ENCODE measurements at places on chromosomes 11 and 22. TPM values are rescaled to one million over a fixed set of nuclear protein-coding genes. Genes with fewer than 3 reads are reported as not detected.

DNA sequence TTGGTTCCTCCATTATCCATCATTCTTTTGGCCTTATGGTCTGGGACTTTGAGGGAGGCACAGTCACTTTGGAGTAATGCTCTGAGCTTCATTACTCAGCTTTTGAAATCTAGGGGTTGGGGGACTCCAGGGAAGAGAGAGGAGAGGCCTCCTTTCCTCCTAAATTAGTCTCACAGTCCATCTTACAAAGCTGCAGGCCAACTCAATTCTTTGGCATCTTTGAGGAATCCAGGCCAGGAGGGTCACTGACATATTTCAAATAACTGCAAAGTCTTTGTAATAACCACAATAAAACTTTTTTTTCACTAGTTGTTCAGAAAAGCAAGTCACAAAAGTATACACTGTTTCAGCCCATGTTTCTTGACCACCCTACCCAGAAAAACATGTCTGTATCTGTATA lies 73.3 kb upstream of the FAR1 start:
- no peak for DNase-seq

GRCh38 chr11:60765355-60765754 lies 8.7 kb downstream of the MS4A15 start:
- DNase-seq = no peak

DNA sequence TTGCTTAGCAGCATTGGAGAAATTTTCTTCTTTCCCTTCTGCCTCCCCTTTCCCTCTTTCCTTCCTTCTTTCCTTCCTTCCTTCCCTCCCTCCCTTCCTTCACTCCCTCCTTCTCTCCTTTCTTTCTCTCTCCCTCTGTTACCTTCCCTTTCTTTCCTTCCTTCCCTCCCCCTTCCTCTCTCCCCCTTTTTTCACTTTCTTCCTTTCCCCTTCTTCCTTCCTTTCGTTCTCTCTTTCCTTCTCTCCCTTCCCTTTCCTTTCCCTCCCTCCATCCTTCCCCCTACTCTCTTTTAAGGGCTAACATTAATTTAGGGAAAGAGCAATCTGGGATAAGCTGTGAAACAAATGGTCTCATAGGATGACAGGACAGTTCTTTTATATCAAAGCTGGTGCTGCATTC lies 34.1 kb downstream of the SLC5A1 start:
- no peak for DNase-seq

DNA sequence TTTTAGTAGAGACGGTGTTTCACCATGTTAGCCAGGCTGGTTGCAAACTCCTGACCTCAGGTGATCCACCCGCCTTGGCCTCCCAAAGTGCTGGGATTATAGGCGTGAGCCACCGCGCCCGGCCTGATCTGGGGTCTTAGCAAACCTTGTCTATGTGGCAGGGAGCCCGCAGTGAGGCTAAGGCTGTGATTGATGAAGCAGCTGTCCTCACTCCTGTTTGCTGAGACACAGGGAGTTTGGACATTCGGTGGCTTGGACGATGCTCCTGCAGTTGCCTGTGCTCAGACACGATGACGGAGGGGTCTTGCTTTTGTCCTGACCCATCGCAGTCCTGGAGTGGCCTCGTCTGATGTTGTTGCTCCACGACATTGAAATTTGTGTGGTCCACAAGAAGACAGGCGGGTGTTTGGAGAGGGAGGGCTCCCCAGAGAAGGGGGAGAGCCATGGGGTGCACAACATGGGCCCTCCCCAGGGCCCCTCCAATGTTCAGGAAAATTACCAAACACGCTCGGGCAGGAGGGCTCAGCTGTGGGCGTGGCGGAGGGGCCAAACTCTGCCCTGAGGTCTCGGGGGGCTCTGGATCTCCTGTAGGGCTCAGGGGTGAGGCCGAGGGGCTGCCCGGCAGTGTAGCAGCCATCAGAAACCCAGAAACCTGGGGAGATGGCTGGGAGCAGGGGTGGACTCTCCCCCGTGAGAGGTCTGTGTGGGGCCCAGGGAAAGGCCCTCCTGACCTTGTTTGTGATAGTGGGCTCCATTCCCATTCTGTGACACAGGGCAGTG lies 41.8 kb upstream of the PRR5 start:
- DNase-seq = no peak

GRCh38 chr11:70108250-70108649 lies 30.1 kb downstream of the ANO1 start:
- peak; percentile 65 for DNase-seq

- DNase-seq = peak; percentile 73
Observed at GRCh38 chr22:42353883-42354727, 78.1 kb downstream of the NFAM1 start.

DNA sequence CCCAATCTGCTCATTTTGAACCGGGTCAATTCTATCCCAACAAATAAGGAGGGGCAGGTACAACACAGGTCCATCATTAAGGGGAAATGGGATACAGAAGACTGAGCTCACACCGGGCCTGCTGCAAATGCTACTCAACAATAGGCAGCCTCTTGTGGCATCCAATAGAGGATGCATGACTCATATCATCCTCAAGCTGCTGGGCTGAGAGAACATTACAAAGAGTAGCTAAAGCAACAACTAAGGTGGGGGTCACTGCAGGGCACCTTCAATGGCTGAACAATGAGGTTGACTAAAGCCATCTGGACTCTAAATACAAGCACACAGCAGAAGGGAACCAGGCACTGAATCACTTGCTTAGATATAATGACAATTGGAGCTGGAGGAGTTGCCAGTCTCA lies 130.1 kb upstream of the SYN3 start:
- DNase-seq = peak; percentile 60

GRCh38 chr11:57511741-57512430 lies 3.6 kb downstream of the SLC43A1 start:
- no peak for DNase-seq

DNA sequence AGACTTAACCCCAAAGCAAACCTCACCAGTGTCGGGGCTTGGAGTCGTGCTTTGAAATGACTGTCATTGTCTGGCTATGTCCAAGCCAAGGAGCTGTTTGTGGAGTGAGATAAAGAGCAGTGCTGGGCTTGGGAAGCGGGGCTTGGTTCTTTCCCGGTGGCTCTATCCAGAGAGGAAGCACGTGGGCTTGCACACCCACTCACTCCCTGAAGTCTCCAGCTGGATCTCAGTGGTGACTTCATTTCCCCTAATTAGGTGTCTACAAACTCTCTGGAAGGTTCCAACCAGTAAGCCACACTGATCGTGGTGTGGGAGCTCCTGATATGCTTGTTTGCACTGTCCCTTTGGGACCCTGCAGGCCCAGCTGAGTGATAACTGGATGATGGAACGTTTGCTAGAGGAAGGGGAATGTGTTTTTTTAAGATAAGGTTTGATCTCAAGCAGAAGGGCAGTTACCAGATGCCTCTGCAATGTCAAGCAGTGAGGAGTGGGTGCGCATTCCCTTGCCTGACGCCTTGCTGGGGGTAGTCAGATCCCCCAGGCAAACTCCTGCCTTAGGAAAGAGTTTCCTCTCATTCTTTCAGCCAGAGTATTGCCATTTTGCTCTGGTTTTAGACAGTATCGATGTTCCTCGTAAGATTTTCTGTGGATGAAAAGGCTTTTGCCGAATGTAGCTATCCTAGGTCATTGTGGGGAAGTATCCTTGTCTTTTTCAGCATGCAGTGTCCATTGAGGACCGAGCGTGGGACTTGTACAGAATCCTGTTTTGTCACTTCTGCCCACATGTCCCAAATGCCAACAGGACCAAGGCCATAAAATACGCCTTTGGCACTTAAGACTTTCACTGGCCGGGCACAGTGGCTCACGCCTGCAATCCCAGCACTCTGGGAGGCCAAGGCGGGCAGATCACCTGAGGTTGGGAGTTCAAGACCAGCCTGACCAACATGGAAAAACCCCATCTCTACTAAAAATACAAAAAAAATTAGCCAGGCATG lies 90.9 kb downstream of the MICAL2 start:
- peak; percentile 97 for DNase-seq

DNA sequence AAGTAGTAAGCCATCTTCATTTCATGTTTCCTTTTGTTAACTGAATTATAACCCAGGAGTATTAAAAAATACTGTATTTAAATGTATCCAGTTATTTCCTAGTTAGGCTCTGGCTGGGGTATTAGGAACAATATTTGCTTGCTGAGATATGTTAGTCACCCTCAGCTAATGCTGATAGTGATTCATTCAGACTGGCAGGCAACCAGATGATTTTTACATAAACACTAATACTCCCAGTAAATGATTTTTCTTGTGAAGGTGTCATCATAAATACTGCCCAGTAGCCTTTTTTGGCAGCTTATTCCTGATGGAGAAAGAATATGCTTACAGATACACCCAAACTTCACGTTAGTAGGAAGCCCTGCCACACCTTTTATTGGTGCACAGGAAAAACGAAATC lies 8.1 kb downstream of the YWHAH start:
- DNase-seq = peak; percentile 54

GRCh38 chr11:3155691-3156258 lies 9.3 kb downstream of the OSBPL5 start:
- DNase-seq = no peak

DNA sequence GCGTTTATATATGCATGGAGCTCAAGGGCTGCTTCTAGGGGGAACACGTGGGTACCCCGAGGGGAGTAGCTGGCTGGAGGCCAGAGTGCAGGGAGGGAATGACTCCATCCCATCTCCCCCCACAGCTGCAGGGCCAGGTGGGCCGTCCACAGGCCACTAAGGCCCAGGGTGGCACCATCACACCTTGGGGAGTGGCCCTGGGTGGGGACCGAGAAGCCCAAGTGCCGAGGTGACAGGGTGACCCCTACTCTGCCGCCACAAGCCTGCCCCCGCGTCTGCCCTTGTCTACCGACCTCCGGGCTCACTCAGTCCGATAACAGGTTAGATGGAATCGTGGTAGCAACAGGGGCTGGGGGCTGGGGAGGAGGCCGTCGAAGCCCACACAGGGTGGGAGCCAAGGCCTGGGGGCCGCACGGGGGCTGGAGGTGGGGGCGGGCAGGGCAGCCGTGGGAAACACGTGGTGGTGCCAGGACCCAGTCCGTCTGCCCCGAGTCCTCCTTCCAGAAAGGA lies 125.7 kb downstream of the KCNQ1OT1 start:
- no peak for DNase-seq

- peak; percentile 96 for DNase-seq
Observed at GRCh38 chr11:57322256-57323166, 2.2 kb downstream of the TNKS1BP1 start.

DNA sequence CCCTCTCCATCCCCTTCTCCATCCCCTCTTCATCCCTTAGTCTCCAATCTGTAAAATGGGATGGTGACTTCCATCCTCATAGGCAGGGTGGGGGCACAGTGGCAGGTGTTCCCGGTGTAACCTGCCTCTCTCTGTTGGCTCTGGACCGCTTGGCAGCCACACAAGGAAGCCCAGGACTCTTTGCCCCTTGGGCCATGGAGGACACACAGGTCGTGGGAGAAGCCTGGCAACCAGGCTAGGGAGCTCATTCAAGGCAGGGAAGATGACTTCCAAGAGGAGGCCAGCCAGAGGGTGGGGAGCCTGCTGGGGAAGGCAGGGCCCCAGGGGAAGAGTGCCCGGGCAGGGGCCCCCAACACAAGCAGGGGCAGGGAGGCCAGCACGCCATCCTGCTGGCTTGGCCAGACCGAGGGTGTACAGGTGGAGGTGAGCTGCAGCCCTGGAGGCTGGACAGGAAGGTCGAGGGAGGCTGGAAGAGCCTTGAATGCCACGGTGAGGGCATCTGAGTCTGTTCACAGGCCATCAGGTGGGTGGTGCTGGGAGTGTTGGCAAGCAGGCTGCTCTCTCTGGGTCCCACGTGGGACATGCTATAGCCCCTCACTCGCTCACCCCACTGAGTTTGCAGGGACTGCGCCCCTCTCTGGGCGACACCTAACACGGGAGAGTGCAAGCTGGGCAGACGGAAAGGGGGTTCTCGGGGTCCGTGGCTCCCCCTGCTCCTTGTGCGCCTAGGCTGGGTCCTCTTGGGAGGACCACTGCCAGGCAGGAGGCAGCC lies 15.5 kb upstream of the CTSD start:
- DNase-seq = no peak

- DNase-seq = no peak
Observed at GRCh38 chr11:77069969-77070582, 3.3 kb downstream of the CAPN5 start.

GRCh38 chr11:33445761-33446161 lies 188.6 kb downstream of the HIPK3 start:
- DNase-seq = peak; percentile 29

- DNase-seq = no peak
Observed at GRCh38 chr11:3121931-3122774, 43.0 kb downstream of the OSBPL5 start.

DNA sequence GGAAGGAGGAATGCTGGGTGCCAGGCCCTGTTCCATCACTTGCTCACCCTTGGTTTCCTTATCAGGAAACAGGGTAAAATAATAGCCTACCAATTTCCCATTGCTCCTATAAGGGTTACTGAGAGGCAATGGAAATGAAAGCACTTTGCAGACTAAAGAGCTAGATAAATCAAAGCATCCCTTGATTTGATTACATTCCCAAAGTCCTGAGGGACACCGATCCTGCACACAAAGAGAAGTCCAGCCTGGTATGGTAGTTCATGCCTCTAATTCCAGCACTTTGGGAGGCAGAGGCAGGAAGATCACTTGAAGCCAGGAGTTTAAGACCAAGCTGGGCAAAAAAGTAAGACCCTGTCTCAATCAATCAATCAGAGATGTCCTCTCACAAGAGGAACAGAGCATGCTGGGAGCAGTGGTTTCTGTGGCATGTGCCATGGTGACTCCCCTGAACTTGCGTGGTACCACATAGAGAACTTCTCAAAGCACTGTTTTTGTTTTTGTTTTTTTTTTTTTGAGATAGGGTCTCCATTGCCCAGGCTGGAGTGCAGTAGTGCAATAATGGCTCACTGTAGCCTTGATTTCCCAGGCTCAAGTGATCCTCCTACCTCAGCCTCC lies 10.7 kb downstream of the TBC1D10A start:
- DNase-seq = no peak

- DNase-seq = no peak
Observed at GRCh38 chr11:76748948-76749347, 34.2 kb upstream of the TSKU start.

DNA sequence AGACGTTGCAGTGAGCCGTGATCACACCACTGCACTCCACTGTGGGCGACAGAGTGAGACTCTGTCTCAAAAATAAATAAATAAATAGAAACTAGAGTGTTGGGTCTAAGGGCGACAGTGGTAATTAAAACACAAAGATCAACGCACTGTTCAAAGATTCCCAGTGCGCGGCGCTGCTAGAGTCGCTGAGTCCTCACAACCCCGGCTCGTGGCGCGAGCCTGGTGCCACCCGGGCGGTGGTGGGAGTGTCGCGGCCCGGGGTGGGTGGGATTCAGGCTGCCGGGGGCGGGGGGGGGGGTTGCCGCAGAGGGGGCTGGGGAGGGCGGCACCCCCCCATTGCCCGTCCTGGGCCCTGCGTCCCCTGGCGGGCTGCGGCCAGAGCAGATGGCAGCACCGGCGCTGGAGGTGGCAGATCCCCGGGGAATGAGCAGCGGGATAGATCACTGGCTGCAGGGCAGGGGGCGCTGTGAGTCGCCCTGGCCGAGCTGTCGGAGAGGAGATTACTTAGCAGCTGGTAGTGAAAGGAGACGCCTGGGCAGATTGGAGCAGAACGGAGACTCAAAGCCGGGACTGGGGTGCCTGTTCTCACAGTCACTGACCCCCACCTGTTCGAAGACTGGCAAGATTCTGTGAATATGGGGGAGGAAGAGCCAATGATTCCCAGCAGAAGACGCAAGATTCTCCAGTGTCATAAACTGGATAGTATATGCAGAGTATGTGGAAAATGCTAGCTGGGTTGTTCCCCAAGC lies 30.2 kb upstream of the APOBEC3A start:
- peak; percentile 54 for DNase-seq

The LMO1 gene
- not detected for total RNA-seq

The DRICH1 gene
- total RNA-seq = not detected

The PTH gene
- not detected for total RNA-seq
